ENCODE measurements at places on chromosomes 16 and 17.

DNA sequence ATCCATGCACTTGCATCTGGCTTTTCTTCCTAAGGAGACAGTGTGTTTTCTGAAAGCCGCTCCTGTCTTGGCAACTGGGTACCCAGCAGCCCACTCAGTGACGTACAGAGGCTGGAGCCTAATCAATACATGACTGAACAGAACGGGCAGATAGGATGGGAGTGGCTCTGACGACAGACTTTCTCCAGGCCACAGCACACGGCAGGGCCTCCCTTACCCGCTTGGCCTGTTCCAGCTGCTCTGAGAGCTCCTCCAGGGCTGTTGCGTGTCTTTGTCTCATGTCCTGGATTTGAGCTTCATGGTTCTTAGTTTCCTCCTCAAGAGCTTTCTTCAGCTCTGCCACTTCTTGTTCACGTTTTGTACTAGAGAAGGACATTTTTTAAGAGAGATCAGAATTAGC lies 64.9 kb downstream of the NDEL1 start:
- peaks cover 72% of the 10 kb centered on the region for H3K36me3 ChIP-seq
- H3K4me1 ChIP-seq, result no peaks in the 10 kb centered on the region
- no peak for DNase-seq
- H3K27me3 ChIP-seq, result no peaks in the 10 kb centered on the region

GRCh38 chr17:27878776-27879562 lies 14.2 kb downstream of the LYRM9 start:
- peak; percentile 69 for DNase-seq
- H3K36me3 ChIP-seq, result peaks cover 52% of the 10 kb centered on the region
- no peaks in the 10 kb centered on the region for H3K27me3 ChIP-seq
- H3K27ac ChIP-seq, result no peak overlapping the region
- H3K4me1 ChIP-seq, result no peaks in the 10 kb centered on the region
- H3K4me3 ChIP-seq, result no peak overlapping the region

DNA sequence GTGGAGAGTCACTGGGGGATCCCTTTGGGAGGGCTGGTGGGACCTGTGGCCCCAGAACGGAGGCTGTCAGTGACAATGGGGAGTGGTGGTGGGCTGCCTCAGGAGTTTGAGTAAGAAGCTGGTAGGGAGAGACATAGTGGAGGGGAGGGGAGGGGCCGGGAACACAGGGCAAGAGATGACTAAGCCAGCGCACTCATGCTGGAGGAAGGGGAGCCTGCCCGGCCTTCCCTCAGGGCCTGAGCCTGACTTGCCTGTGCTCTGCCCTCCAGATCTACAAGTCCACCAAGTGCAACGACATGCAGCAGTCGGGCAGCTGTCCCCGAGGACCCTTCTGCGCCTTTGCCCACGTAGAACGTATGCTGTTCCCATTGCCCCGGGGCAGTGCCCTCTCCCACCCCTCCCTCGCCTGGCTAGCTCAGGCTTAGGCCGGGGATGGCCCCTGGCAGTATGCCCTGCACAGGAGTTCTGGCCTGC lies 29.3 kb downstream of the UNC13D start:
- no peak for DNase-seq
- H3K36me3 ChIP-seq, result peaks cover 100% of the 10 kb centered on the region
- no peaks in the 10 kb centered on the region for H3K27me3 ChIP-seq
- no peak overlapping the region for H3K27ac ChIP-seq

DNA sequence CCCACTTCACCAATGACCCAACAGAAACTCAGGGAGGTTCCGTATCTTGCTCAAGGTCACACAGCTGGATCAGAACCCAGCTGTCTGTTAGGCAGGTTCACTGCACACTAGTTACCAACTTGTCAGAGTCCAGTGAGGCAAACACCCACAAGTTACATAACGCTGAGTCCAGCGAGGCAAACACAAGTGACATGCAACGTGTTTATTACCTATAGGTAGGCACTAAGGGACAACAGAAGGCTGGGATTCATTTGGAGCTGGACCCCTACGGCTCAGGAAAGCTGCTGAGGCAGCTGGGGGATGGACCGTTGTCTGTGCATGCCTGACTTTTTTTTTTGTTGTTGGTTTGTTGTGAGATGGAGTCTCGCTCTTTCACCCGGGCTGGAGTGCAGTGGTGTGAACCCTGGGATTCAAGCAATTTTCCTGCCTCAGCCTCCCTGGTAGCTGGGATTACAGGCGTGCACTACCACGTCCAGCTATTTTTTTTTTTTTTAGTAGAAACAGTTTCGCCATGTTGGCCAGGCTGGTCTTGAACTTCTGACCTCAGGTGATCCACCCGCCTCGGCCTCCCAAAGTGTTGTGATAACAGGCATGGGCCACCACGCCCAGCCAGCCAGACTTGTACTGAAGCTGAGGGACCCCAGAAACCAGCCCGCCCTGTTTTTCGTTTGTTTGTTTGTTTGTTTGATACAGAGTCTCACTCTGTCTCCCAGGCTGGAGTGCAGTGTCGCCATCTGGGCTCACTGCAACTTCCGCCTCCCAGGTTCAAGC lies 1.9 kb upstream of the RSAD1 start:
- peaks cover 34% of the 10 kb centered on the region for H3K36me3 ChIP-seq
- no peak for DNase-seq
- H3K4me3 ChIP-seq, result no peak overlapping the region

DNA sequence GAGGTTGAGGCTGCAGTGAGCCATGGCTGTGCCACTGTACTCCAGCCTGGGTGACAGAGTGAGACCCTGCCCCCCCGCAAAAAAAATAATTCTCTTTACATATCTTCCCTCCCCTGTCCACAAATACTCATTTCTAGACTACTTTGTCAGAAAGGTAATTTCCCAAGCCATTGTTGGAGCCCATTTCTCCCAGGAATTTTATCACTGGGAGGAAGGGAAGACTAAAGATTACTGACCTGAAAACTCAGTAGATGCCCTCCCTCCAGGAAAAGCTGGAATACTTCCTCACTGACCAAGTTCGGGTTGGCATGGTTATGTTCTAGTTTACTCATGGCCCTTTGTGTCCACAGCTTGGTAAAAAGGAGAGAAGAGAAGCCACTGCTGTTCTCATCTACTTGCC lies 4.1 kb downstream of the CALCOCO2 start:
- no peak for DNase-seq
- H3K4me3 ChIP-seq, result no peak overlapping the region
- H3K27me3 ChIP-seq, result no peaks in the 10 kb centered on the region
- H3K4me1 ChIP-seq, result peaks cover 89% of the 10 kb centered on the region

DNA sequence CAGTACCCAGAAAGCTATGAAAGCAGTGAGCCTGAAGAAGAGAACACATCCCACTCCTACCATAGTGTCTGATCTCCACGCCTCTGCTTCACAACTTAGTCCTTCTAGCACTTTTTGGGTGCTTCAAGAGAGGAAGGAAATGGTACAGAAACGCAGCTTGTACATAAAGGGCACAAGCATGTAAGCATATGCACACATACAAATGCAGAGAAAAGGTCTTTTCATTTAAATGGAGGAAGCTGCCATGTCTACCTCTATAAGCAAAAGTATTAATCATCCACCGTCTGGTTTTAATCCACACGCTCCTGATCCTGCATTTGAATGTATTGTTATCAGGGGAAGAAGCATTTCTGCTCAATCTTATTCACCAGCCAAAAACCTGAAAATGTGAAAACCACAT lies 100.7 kb downstream of the HIC1 start:
- H3K4me1 ChIP-seq, result no peaks in the 10 kb centered on the region
- no peaks in the 10 kb centered on the region for H3K27me3 ChIP-seq
- H3K27ac ChIP-seq, result no peak overlapping the region
- no peak for DNase-seq

- H3K4me1 ChIP-seq, result peaks cover 48% of the 10 kb centered on the region
- H3K27ac ChIP-seq, result peak overlapping the region; percentile 60
- no peaks in the 10 kb centered on the region for H3K27me3 ChIP-seq
- H3K36me3 ChIP-seq, result no peaks in the 10 kb centered on the region
- peak; percentile 41 for DNase-seq
Measured at GRCh38 chr17:42918902-42919521, 18.4 kb downstream of the G6PC1 start.

- peaks cover 23% of the 10 kb centered on the region for H3K4me1 ChIP-seq
- no peaks in the 10 kb centered on the region for H3K36me3 ChIP-seq
- no peak overlapping the region for H3K27ac ChIP-seq
- DNase-seq, result peak; percentile 29
- H3K4me3 ChIP-seq, result no peak overlapping the region
- no peaks in the 10 kb centered on the region for H3K27me3 ChIP-seq
Measured at GRCh38 chr17:10063730-10064241, 134.6 kb downstream of the GAS7 start.

DNA sequence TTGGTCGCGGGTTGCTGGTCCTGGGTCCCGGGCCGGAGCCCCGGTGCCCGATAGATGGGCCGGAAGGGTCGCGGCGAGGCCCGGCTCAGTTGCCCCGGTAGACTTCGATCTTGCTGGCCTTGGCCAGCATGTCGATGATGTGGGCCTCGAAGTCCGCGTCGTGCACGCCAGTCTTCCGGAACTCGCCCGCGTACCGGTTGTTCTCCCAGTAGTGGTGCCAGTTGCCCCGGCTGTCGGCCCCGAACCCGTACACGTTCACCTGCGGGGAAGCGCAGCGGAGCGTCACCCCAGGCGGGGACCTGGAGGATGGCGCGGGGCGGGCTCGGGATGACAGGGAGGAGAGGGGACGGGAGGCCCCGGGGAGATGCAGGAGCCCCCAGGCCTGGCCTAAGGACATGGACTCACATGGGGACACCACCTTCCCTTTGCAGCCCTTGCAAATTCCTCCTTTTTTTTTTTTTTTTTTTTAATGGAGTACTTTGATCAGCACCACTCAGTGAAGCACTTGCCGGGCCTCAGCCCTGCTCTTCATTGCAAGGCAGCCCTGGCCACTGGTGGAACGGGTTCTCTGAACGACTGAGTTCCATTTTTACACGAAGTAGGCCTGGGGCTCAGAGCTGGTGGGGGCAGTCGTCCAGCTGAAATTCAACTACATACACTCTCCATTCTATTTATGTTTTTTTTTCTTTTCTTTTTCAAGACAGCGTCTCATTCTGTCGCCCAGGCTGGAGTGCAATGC lies 35.1 kb downstream of the DDX19A start:
- no peak for DNase-seq
- peak overlapping the region; percentile 82 for H3K4me3 ChIP-seq
- peaks cover 24% of the 10 kb centered on the region for H3K4me1 ChIP-seq
- H3K27me3 ChIP-seq, result no peaks in the 10 kb centered on the region
- H3K27ac ChIP-seq, result peak overlapping the region; percentile 84

- DNase-seq, result no peak
- H3K27me3 ChIP-seq, result no peaks in the 10 kb centered on the region
- H3K36me3 ChIP-seq, result no peaks in the 10 kb centered on the region
- no peak overlapping the region for H3K27ac ChIP-seq
Measured at GRCh38 chr17:18371455-18371854, 6.1 kb upstream of the EVPLL start.

DNA sequence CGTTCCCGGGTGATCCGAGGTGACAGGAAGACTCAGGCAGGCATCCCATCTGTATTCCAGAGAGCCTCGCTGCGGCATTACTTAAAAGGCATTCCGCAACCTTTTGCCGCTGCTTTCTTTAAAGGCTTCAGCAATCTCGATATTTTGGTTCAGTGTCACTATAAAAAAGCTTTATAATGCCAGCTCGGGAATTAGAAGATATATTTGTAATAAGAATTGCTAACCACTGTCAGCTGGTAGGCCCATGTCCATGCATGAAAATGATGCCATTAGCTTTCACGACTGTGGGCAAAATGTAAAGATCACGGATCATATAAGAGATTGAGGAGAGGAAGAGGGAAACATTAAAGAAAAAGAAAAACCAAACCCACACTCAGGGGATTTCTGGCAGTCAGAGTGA lies 578.6 kb upstream of the CDH5 start:
- no peak overlapping the region for H3K27ac ChIP-seq
- H3K4me3 ChIP-seq, result no peak overlapping the region
- peaks cover 4% of the 10 kb centered on the region for H3K4me1 ChIP-seq

- no peaks in the 10 kb centered on the region for H3K36me3 ChIP-seq
- peaks cover 7% of the 10 kb centered on the region for H3K4me1 ChIP-seq
- no peaks in the 10 kb centered on the region for H3K27me3 ChIP-seq
Measured at GRCh38 chr17:55649957-55650597, 72.6 kb downstream of the TMEM100 start.

GRCh38 chr17:4560837-4561256 lies 470 bp upstream of the GGT6 start:
- H3K27ac ChIP-seq, result no peak overlapping the region
- DNase-seq, result no peak
- no peaks in the 10 kb centered on the region for H3K36me3 ChIP-seq
- no peak overlapping the region for H3K4me3 ChIP-seq

DNA sequence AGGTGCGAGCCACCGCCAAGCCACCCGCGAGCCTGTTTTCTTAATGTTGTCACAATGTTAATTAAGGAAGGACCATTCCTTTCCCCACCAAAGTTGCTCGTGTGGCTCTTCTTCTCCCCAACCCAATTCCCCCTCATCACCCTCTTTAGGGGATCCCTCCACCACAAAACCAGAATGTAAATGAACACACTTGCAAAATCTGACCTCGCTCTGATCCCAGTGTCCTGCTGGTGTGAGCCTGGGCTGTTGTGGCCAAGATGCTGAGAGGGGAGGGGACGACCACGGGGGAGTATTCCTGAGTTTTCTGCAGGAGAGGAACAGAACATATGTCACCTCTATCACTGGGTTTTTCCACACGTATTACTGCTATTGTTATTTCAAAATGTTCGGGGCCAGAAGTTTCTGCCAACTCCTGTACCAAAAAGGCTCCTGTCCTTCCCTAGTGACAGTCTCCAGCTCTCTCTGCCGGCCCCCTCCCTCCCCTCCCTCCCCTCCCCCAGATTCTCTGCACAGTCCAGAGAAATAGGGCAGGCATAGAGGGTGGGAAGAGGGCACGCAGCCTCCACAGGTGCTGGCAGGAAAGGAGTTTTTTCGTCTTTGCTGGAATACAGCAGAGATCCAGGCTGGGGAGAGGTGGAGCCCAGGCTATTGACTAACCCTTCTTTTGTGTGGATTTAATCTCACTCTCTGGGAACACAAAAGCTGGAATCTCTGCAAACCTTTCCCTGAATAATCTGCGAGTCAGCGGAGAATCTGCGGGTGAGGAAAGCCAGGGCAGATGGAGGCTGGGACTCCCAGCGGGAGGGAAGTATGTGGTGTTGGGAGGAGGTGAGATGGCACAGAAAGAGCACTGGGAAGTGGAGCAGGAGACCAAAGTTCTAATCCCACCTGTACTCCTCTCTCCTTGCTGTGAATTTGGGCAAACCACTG lies 4.5 kb upstream of the CA4 start:
- H3K4me1 ChIP-seq, result peaks cover 35% of the 10 kb centered on the region
- H3K4me3 ChIP-seq, result no peak overlapping the region
- H3K36me3 ChIP-seq, result no peaks in the 10 kb centered on the region
- H3K27ac ChIP-seq, result no peak overlapping the region
- no peak for DNase-seq
- peaks cover 15% of the 10 kb centered on the region for H3K27me3 ChIP-seq

DNA sequence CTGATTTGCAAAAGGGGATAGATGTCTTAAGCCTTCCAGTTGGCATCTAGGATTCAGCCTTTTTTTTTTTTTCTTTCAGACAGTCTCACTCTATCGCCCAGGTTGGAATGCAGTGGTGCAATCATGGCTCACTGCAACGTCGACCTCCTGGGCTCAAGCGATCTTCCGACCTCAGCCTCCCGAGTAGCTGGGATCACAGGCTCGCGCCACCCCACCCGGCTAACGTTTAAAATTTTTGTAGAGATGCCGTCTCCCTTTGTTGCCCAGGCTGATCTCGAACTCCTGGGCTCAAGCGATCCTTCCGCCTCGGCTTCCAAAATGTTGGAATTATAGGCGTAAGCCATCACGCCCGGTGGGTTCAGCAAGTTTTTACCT lies 571 bp upstream of the CCP110 start:
- H3K4me1 ChIP-seq, result peaks cover 70% of the 10 kb centered on the region
- no peak overlapping the region for H3K27ac ChIP-seq
- peaks cover 4% of the 10 kb centered on the region for H3K36me3 ChIP-seq
- no peaks in the 10 kb centered on the region for H3K27me3 ChIP-seq

GRCh38 chr17:20095336-20096080 lies 86.3 kb downstream of the SPECC1 start:
- peak; percentile 57 for DNase-seq
- no peaks in the 10 kb centered on the region for H3K27me3 ChIP-seq
- no peak overlapping the region for H3K4me3 ChIP-seq
- H3K4me1 ChIP-seq, result peaks cover 10% of the 10 kb centered on the region
- H3K27ac ChIP-seq, result peak overlapping the region; percentile 38
- H3K36me3 ChIP-seq, result no peaks in the 10 kb centered on the region

All from stomach (tissue), 19 donors.